Left colon (tissue), 2 donors: ENCODE measurements at places on chromosomes 13 and 19. TPM values are rescaled to one million over a fixed set of nuclear protein-coding genes. Genes with fewer than 3 reads are reported as not detected.

DNA sequence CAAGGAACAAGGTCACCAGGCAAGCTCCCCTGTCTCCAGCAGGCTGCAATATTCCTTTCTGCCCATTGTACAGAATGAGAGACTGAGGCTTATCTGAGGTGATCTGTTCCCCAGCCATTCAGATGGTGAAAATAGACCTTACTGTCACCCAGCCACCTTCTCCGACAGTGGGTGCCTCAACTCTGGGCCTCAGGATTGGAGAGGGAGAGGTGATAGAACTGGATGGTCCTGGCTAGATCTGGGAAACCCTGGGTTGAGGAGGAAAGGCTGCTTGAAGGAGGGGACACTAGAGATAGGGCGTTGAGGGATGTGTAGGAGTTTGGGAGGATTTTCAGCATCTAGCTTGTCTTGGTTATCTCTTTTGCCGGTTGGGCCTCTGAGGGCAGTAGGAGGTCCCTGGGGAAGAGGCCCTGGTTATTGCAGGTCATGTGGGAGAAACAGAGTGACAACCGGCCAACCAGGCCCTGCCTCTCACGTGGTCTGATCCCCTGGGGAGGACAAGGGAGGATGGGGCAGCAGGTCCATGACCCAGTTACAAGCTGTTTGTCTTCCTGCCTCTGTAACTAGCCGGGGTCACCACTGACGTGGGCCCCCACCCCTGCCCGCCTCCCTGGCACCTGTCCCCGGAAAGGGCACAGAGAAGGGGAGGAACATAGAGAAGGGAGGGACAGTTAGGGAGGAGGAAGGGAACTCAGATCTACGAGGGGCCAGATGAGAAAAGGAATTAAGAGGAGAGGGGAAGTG, 8.2 kb downstream of the NFIC start:
- DNase-seq = no peak

GRCh38 chr13:108560093-108560492, 69.3 kb upstream of the MYO16 start:
- DNase-seq = no peak

GRCh38 chr13:44396701-44397580, 23.3 kb downstream of the SERP2 start:
- no peak for DNase-seq

The FXYD5 gene
- total RNA-seq = 18.3 TPM

- DNase-seq = no peak
Observed at GRCh38 chr13:109568339-109568818, 218.0 kb downstream of the IRS2 start.

The SIGLEC8 gene
- total RNA-seq = 1.9 TPM

DNA sequence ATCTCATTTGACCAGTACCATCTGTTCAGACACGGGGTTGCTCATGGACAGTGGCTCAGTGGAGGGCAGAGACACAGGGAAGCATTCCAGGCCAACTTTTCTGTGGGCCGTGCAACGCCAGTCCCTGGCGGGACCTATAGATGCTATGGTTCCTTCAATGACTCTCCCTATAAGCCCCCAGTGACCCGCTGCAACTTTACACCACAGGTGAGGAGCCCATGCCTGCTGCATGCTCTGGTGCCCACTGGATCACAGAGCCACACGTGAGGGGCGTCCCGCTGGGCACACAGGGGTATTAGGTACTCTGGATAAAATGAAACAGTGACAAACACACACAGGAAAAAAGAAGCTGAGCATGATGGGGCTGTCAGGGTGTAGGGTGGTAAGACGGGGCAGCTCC, 34.3 kb downstream of the LAIR2 start:
- DNase-seq = no peak

The TPTE2 gene
- total RNA-seq = not detected

- DNase-seq = no peak
Observed at GRCh38 chr13:73212482-73212881, 153.7 kb downstream of the KLF5 start.

- DNase-seq = no peak
Observed at GRCh38 chr19:46251416-46251815, 21.9 kb downstream of the IGFL1 start.
